Stimulated activated CD4-positive, alpha-beta T cell treated with anti-CD3 and anti-CD28 coated beads, Interleukin-4, amount 100 ng/mL, for 1 hour (primary cell): ENCODE measurements at places on chromosomes 13 and 19.

GRCh38 chr19:1510442-1510806, 2.4 kb downstream of the ADAMTSL5 start:
- DNase-seq = no peak

GRCh38 chr13:98959291-98959690, 18.6 kb downstream of the DOCK9 start:
- no peak for DNase-seq

DNA sequence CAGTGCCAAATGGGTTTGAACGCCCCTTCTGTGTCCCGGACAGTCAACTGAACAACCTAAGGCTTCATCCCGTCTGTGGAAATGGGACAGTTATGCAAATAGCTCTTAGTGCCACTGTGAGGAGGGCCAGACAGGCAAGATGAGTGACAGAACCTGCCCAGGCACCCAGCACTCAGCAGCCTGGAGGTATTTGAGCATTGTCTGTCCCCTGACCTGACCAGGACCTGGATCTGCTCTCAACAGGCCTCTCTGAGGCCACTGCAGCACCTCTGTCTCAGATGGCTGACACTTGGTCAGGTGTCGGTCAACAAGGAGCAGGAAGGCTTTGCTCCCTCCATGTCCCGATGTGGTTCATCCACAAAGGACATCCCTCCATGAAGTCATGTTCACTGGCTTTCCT, 67.9 kb downstream of the CCDC70 start:
- no peak for DNase-seq

DNA sequence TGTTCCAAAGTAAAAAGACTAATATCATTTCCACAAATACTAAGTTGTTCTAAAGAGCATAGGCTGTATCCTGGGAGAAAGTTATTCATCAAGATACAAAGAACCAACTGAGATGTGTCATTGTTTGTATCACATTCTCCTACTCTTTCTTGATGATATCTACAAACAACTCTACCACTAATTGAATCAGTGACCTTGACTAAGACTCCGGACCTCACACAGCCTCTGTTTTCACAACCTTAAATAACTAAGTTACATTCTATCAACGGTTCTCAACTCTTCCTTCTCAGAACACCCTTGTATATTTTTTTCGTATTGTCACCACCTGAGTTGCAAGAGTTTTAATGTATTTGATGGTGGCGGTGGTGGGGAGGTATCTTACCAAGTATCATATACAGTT, 12.6 kb downstream of the IRS2 start:
- DNase-seq = no peak

DNA sequence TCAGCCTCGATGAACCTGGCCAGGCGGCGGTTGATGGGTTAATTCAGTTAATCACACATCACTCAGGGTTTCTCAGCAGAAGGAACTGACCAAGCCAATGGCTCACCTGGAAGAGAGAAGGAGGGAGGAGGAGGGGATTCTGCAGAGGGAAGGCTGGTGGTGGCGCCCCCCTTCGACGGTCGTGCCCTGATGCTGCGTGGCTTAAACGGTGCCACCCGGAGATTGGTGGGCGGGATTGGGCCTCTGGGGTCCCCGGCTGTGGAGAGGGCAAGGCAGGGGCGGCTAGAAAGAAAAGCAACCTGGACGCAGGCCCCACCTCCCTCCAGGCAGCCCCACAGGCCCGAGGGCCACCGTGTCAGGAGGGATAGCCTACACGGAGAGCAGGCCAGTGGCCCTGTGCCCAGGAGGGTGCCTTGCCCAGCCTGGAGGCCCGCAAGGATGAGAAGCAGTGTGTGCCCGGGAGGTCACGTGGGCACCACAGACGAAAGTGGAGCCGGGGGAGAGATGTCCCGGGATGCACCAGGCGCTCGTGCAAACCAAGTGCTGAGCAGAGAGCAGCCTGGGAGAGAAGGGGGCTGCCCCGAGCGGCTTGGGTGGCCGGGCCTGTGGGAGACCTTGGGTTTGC, 16.0 kb downstream of the CSNK1G2 start:
- DNase-seq = no peak

DNA sequence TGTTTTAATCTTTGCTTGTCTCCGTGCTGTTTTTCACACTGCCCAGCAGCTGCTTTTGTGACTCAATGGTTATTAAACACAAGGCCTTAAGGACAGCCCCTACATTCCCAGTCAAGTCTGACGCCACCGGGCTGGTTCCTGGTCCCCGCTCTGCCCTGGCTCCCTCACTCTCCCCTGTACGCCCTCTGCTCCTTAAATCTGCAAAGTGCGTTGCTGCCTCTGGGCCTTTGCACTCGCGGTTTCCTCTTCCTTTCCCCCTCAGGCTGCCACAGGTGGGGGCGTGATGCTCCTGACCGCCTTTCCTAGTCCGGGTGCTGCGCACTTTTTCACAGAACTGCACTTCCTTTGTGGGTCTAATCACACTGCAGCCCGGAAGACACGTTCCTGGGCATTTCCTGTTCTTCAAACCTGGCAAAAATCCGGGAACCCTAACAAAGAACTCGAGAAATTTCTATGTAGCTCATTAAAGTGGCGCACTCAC, 25.6 kb downstream of the NOSIP start:
- peak; percentile 29 for DNase-seq

DNA sequence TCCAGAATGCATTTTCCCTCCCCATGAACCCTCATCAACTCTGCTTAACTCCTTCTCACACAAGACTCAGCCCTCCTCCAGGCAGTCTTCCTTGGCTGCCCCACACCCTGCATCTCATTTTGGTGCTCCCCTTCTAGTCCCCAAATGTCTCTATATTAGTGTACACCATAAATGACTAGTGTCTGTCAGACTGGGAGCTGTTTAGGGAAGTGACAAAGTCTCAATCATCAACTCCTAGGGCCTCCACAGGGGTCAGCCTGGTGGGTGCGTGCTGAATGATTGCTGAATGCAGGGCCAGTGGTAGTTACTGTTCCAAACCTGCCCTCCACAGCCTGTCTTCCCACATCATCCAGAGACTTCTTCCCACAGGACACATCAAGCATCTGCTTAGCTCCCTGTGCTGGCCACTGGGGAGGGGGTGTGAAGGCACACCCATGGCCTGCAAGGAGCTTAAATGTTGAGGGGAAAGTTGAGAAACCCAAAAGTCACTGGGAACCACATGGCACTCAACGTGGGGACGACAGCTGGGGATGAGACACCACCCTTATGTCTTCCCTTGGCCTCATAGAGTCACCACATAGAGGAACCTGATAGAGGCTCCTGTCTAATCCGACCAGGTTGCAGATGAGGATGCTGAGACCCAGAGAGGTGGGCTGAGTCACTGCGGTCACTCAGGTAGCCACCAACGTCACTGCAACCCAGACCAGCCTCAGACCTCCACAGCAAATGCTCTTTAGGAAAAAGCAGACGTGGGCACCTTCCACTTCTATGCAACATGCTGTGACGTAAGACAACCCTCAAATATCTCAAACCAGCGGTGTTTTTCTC, 79.3 kb upstream of the TM9SF2 start:
- no peak for DNase-seq

- DNase-seq = no peak
Measured at GRCh38 chr13:66703597-66703996, 526.5 kb downstream of the PCDH9 start.
